ENCODE measurements at places on chromosomes 6 and 20.

GRCh38 chr6:108561742-108562502, 1.2 kb downstream of the FOXO3 start:
- DNase-seq: no peak

DNA sequence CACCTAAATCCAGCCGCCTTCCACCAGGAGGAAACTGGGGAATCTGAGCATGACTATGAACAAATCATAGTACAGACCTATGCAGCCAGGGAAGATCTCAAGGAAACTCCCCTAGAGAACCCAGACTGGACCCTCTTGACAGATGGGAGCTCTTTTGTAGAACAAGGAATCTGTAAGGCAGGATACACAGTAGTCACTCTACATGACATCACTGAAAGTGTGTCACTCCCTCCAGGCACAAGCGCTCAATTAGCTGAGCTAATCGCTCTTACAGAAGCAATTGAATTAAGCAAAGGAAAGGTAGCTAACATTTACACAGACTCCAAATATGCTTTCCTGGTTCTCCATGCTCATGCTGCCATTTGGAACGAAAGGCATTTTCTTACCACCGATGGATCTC, 36.8 kb downstream of the PLN start:
- no peak for DNase-seq

- DNase-seq: no peak
Measured at GRCh38 chr6:139722530-139722929, 348.1 kb upstream of the CITED2 start.

GRCh38 chr6:3322366-3322890, 63.7 kb downstream of the PSMG4 start:
- DNase-seq: no peak

GRCh38 chr6:105568142-105568541, 165.3 kb upstream of the PREP start:
- no peak for DNase-seq

GRCh38 chr20:8527998-8528723, 396.1 kb downstream of the PLCB1 start:
- DNase-seq: no peak

DNA sequence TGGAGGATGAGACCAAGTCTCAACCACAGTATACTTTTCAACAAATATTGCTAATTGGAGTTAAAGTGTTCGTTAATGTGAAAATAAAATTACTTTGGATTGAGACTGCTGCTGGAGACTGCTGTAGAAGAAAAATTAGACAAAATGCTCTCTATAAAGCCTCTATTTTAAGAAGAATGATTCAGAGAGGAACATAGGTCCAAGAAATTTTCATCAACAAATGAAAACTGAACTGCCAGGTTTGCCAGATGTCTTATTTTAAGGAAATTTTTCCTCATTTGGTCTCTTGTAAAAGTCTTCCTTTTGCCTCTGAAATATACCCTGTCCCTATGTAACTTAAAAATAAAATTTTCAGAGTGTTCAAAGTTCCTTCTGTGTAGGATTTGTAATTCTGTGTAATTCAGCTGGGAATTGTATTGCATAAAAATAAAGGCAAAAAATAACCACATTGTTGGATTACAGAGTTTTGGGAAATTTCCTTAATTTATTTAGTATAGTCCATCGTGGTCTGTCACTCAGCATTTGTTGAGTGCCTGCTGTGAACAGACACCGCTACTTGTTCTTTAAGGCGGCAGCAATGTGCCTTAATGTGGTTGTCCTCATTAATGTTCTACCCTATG, 27.4 kb downstream of the ANKS1A start:
- no peak for DNase-seq

DNA sequence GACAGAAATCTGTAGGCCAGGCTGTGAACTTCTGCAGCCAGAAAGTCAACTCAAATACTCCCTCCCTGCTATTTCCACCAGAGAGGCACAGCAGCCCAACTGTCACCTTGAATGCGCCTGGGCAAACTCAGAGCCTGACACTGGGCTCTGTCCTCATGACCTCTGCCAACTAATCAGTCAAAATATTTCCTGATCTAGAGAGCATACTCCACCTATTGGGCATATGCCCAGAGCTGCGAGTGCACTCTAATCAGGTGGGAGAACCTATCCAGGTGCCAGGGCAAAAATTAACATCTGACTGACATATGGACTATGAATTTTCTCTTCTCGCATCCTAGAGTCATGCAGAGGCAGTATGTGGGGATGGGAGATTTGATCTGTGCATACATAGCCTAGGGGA, 406.3 kb upstream of the RUNX2 start:
- no peak for DNase-seq

- DNase-seq: no peak
Measured at GRCh38 chr6:21230536-21230935, 363.0 kb upstream of the SOX4 start.

DNA sequence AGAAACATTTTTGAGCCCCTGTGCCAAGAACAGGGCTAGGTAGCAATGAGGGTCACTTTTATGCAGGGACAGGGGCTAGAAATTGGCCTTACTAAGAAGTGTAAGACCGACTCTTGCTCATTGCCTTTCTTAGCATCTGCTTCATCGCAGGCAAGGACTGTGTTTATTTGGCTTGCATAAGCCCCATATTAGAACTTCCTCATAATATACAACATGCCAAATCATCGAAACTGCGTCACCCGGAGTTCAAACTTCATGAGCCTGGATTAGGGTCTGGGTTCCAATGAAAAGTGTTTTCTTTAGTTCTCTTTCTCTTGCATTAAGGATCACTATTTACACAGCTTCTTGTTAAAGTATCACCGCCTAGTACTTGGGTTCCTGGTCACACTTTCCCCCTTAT, 977 bp upstream of the SMAP1 start:
- DNase-seq: no peak

DNA sequence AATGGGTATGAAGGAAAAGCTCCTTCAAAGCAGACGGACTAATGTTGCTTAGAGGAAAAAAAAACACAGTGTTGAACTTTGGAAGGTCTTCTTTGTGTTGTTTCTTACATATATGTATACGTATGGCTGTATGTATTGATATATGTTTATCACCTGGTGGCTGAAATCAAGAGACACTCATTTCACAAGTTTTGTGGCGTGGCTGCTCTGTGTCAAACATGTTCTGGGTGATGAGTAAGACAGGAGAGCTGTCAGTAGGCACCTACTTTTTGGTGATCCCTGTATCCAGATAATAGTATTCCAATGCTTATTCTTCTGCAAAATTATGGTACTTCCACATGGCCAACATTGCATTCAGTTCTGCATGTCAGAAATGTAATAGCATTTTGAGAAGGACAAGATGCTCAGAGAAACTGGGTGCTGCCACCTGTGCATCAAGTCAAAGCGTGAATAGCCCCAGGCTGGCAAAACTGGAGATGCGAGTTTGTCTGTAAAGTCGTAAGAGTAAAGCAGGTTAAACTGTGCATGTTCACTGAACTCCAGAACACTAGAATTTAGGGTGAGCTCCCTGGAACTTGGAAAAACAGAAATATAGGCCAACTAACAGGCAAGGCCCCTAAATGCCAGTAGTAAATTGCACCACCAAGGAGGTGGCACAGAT, 67.9 kb downstream of the ARMC2 start:
- no peak for DNase-seq

DNA sequence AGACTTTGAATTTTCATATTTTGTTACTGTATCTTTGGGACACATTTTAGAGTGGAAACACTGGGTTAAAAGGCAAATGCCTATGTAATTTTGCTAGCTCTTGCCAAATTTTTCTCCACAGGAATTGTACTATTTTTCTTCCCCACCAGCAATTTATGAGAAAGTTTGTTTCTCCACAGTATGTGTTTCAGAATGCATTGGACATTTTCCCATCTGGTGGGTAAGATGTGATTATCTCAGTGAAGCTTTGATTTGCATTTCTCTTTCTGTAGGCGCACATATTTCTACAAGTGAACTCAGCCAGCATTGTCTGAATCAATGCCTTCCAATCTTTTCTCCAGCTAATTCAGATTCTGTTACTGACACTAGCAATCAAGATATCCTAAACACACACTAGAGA, 157.8 kb downstream of the RCAN2 start:
- DNase-seq: no peak

DNA sequence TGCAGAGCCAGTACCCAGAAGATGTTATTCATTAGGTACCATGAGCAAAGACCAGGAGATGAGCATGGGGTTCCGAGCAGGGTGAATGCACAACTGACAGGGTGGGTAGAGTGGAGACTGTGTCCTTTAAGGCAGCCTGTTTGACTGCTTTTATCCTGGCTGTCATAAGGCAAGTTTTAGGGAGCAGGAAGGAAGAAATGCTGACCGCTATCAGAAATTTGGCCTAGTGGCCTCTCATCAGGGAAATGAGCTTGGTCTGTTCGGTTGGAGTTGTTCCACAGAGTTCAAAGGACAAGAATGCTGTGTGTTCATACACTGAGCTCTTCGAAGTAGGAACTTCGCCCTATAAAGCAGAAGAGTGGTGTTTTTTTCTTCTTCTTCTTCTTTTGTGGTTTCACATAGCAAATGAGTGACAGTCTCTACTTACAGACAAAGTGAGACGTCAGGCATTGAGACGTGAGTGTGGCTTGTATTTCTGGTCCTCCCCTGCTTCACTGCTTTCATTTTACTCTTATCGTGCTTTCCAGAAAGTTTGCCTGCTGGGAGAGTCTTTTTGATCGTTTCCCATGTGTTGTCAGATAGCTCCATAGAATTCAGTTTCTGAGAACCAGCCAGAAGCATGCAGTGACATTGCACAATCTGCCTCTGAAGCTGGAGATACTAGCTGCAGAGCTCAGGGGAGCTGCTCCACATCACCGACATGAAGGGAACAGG, at the start of gene CASS4:
CASS4 (plus strand) TSS at position 502 of the 714 bp plus-strand sequence; CDS start at position 701, 199 bp downstream.
- peak; percentile 66 for DNase-seq

GRCh38 chr6:17967668-17968518, 19.5 kb downstream of the KIF13A start:
- no peak for DNase-seq

- DNase-seq: no peak
Measured at GRCh38 chr6:142943711-142944123, 1.3 kb downstream of the HIVEP2 start.

DNA sequence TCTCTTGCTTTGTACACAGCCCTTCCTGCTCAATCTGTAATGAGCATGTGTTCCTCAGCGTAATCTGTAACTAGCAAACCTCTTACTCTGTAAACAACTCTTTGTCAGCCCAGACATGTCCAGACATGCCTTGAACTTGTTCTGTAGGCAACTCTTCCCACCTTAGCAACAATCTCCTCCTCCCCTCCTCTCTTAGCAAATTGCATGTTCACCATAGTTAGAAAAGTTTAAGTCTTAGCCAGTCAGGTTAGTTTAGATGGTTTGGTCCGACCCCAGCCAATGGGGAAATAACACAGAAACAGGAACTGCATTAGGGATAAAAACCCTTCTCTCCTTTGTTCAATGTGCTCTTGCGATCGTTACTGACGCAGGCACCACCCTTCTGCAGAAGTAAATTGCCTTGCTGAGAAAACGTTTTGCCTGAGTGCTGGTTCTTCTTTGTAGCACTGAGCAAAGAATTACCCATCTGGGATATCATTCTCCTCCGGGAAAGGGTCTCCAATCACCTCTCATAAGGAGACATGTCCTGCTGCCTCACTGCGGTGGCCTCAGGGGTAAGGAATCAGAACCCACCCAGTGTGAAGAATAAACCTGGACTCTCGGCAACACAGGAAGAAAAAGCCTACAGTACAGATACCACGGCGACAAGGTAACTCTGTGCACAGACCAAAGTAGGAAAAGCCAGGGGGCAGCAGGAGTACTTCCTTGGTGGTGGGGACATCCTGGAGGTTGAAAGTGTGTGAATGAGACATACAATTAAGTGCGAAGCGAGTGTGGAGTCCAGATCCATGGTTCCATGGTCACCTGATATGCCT, 26.2 kb downstream of the PLN start:
- DNase-seq: no peak

DNA sequence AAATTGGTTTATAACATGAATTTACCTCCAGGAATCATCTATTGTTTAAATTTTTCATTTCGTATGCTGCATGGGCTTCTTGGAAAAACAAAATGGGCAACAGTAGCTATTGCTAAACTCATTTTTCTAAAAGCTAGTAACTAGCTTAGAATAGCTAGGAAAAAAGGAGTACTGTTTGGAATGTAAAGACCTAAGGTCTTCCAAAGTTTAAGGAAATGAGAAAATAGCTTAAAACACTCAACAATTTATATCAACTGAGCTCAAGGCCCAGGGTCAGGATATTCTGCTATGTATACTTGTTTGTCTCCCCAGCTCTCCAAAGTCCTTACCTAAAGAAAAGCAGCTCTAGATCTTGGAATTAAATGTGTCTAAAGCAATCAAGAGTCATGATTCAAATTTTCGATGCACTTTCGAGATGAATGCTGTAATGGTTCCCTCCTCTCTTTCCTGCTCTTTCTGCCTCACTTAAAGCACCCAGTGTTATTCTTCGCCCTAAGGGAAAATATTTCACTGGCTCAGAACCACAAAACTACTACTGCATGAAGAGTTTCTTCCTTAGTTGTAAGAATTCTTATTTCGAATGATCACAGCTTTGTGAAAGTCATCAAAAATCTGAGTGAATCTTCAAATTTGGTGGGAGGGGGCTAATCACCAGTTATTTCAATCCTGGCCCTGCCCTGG, 41.6 kb downstream of the LYRM4 start:
- DNase-seq: no peak

GRCh38 chr6:154371281-154371680, 14.7 kb upstream of the IPCEF1 start:
- no peak for DNase-seq

- DNase-seq: no peak
Measured at GRCh38 chr6:88825856-88826255, 137.6 kb downstream of the RNGTT start.
